ENCODE measurements at places on chromosomes 11 and 22. TPM values are rescaled to one million over a fixed set of nuclear protein-coding genes. Genes with fewer than 3 reads are reported as not detected.

Gene OR5D14
- not detected for total RNA-seq

Gene SAA4
- total RNA-seq: not detected

Gene IL18
- total RNA-seq: not detected

Gene RFPL2
- total RNA-seq: not detected

Gene RAB36
- total RNA-seq: 1.8 TPM

Gene ZNF202
- 2.7 TPM for total RNA-seq

Gene RFPL1
- not detected for total RNA-seq

Gene APOL5
- total RNA-seq: not detected

Gene PAX6
- not detected for total RNA-seq

Gene GAL
- 0.49 TPM for total RNA-seq

Gene HORMAD2
- not detected for total RNA-seq

Gene MRGPRX3
- not detected for total RNA-seq

Gene CDPF1
- total RNA-seq: 24.3 TPM

Gene VSIG10L2
- not detected for total RNA-seq

Gene ASPHD2
- 3.7 TPM for total RNA-seq

Gene TSGA10IP
- total RNA-seq: not detected

Gene RAB6A
- total RNA-seq: 124 TPM

Gene LIPT2
- total RNA-seq: not detected

Gene CCDC15
- 0.97 TPM for total RNA-seq

Gene CFAP68
- total RNA-seq: 8.7 TPM

Gene PRAME
- total RNA-seq: under 0.01 TPM

Gene OR4C3
- not detected for total RNA-seq
